ENCODE measurements at places on chromosomes 6 and 20.

GRCh38 chr6:30895343-30895742 is 11.0 kb downstream of the DDR1 start:
- no peak for DNase-seq

DNA sequence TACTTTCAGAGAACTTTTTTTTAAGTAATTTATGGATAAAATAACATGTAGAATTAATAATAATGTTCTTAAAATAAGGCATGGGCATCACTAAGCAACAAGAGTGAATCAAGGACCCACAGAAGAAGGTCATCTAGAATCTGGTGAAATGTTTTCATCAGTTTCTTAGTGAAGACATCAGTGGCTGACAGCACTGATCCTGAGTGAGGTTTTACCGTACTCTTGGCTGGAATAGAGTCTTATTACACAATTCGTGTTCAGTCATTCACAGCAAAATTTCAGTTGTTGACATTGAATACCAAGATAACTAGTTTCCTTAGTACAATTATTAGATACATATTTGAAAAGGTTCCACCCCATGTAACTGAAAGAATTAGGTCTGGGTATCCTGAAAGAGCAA is 140.4 kb downstream of the C6orf58 start:
- no peak for DNase-seq

DNA sequence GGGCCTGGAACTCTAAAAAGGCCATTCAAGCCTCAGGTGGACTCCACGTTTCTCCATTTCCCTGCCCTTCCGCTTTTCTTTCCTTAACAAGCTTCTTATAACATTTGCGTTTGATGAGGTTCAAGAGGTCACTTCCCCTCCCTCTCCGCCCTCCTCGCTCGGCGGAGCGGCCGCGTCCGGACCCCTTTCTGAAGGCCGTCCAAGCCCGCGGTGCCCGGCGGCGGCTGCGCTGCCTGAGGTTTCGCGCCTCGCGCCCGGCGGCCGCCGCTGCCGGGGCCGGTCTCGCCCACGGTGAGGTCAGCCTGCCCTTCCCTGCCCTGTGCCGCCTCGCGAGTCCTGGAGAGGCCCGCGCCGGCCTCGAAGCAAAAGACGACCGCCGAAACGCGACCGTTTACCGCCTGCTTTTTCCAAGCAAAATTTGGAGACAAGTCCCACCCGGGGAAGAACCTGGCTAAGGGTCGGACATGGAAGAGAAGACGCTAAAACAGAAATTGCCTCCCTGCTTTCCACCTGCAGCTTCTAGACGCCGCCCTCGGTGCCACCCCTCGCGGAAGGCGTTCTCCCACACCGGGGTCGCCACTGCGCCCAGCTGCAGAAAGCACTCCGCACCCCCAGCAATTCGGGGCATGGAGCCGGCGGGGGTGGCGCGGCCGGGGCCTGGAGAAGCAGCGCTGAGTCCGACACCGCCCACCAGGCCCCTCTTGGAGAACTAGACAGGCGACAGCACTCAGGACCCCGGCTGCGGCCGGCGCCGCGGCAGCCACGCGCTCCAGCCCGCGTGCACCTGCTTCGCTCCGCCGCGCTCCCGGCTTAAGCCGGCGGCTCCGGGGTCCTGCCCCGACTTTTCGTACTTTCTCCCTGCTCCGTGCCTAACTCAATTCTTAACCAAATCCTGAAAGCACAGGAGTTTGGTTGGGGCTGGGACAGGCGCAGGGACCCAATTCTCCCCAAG is 11.0 kb upstream of the FOXF2 start:
- DNase-seq, result no peak

GRCh38 chr6:99802396-99803031 is 191.5 kb downstream of the MCHR2 start:
- DNase-seq, result no peak

DNA sequence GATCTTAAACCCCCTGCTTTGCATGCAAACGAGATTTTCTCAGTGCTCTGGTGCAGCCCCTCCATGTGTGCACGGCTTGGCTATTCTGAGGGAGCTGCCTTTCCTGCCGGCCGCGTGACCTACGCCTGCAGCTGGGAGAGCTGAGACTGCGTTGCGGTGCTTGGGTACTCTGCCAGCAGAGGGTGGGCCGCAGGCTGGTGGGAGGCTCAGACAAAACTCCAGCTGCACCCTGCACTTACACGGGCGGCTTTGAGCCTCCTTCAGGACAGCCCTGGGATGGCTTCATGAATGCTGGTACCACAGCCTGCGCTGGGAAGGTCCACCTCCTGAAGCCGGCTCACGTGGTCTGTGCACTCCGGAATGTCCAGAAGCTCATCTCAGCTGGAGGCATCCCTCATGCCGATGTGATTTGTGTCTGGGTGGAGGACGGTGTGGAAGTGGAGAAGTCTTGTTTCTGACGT is 223.7 kb downstream of the DLL1 start:
- DNase-seq, result no peak

All from NCI-H1694 (cell line).